ENCODE measurements at places on chromosomes 12 and 14.
A peak's percentile ranks its signal among the peaks of the same experiment; 100 is the strongest.

- DNase-seq, result no peak
Measured at GRCh38 chr14:53249059-53249458, 95.9 kb upstream of the DDHD1 start.

GRCh38 chr12:54201001-54201794 lies 12.4 kb upstream of the SMUG1 start:
- peak; percentile 90 for DNase-seq

- DNase-seq, result no peak
Measured at GRCh38 chr12:5907807-5908206, 37.3 kb downstream of the ANO2 start.

DNA sequence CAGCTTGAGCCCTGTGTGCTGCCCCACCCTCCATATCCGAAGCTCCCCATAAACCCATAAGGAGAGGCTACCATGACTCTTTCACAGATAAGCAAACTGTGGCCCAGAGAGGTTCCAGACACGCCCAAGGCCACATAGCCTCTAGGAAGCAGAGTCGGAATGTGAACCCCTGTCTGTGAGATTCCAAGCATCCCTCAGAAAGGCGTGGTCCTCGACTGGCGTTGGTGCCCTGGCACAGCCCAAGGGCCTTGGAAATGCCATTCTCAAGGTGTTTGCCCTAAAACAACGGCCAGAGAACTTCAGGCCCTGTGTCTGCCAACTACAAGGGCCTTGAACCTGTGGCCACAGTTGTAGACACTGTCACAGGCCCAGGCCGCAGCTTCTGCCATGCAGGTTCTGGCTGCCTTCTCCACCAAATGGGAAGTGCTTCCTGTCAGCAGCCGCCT lies 8.5 kb upstream of the DIO3 start:
- no peak for DNase-seq

GRCh38 chr14:74364271-74364880 lies 16.1 kb downstream of the VRTN start:
- no peak for DNase-seq
